ENCODE measurements at places on chromosomes 16 and 17.

DNA sequence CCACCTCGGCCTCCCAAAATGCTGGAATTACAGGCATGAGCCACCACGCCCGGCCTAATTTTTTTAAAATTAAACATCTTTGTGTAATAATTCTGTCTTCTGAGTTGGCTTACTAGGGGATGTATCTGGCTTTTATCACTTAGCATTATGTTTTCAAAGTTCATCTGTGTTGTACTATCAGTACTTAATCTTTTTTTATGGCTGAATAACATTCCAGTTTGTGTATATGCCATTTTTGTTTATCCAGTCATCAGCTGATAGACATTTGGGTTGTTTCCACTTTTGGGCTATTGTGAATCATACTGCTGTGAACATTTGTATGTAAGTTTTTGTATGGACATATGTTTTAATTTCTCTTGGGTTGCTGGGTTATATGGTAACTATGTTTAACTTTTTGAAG lies 69.0 kb downstream of the CHD9 start:
- DNase-seq: no peak

DNA sequence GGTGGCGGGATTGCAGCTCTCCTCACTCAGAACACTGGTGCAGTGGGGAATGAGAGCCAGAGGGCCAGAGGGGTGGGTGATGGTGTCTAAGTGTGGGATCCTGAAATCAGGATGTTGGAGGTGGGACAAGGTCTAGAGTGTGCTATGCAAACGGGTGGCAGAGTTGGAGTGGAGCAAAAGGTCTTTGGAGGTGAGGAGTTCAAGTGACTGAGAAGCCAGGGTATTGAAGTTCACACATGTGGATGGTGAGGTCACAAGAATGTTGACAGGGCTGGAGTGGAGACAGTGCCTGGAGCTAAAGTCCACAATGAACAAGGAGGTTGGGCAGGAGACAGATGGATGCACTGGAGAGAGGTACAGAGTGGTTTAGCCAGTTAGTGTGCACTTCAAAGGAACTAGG lies 38.3 kb upstream of the MAP3K14 start:
- no peak for DNase-seq

- DNase-seq: no peak
Measured at GRCh38 chr17:48642059-48642842, 16.1 kb upstream of the HOXB9 start.

DNA sequence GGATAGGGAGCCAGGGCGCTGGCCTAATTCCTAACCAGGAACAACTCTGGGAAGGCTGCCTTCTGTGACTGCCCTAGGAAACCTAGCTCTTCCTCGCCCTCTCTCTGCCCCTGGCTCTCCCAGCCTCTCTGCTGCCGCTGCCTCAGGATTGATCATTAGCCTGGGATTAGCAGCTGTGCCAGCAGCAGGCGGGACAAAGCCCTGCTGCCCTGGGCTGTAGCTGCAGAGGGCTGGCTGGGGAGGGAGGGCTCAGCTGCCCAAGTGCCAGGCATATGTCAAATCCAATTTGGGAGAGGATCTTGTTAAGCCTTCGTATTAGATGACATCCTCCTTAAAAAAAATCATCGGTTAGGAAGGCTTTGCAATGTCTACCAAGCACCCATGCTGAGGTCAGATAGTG lies 144.8 kb upstream of the CCL2 start:
- DNase-seq: no peak

DNA sequence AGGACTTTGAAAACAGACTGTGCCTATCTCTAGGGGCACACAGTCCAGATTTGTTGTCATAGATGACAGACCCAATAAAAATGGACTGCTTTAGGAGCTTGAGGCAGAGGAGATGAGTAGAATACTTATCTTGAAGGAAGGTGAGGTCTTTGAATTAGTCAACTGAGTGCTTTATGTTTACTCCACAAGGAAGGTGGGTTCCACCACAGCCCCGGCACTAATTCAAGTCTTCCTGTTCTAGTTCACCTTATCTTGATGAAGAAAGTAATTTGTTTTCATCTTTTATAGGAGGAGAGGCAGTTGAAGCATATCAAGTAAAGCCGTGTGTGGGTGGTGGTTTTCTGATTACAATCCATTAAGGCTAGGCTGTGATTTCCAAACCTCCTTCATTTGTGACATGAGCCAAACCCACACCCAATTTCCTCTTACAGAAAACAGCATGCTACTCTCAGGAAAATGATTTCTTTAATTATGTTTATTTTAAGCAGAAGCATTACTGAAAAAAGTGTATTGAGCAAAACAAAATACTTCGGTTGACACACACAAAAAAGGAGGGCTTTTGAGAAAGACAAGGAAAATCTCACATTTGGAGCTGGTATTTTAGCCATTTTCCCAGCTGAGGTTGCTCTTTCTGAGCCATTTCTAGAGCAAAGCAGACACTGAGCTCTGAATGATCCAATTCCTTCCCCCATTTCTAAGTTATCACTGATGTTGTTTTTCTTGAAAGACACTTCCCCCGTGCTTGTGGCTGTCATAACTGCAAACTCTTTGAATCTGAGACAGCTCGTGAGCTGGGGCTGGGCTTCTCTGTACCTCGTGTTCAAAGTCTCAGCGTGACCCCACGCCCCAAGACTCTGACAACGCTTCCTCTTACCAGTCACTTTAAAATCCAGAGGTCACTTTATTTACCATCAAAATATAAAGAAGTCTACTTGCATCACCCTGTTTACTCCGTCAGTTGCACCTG lies 35.4 kb downstream of the CDRT15 start:
- no peak for DNase-seq

DNA sequence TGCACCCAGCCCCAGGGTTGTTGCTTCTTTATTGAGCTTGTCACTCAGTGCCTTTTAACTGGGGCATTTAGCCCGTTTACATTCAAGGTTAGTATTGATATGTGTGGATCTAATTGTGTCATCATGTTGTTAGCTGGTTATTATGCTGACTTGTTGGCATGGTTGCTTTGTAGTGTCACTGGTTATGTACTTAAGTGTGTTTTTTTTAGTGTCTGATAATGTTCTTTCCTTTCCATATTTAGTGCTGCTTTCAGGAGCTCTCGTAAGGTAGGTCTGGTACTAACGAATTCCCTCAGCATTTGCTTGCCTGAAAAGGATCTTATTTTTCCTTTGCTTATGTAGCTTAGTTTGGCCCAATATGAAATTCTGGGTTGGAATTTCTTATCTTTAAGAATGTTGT lies 33.5 kb downstream of the NF1 start:
- no peak for DNase-seq

- DNase-seq: no peak
Measured at GRCh38 chr17:47993031-47993564, 22.2 kb downstream of the CDK5RAP3 start.

DNA sequence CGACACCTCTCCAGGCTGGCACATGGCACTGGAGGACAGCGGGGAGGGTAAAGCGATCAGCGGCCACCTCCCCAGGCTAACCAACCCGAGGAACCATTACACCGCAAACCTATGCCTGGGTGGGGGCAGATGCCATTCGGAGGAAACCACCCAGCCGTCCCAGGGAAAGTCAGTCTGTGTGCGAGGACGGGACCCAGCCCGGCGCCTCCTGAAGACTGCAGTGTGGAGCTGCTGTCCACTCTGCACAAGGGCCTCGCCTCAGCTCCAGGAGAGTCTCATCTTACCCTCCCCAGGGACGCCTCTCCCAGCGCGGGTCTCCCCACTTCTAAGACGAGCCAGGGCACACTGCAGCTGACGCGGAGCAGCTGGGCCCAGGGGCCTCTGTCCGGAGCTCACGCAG lies 8.0 kb downstream of the SLC38A10 start:
- DNase-seq: no peak

DNA sequence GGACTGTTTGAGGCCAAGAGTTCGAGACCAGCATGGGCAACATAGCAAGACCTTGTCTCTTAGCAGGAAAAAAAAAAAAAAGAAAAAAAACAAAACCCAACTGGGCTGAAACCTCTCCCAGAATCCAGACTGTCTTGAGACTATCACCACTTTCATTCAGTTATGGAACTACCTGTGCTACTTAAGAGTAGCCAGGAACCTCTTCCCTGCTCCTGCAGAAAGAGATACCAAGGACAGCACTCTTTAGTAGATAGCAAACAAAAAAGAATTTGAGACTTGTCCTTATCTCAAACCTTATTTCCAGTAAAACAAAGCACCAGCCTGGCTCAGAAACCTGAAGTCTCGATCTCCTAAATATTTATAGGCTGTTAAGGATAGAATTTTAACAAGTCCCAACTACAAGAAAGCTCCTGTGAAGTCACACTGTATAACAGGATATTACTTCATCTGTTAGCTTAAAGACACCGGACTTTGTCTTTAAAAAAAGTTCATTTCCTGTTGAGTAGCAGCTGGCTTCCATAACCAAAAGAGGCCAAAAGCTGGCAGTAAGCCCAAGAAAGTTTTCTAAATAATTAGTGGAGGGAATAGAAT lies 5.1 kb downstream of the CDR2 start:
- DNase-seq: no peak

DNA sequence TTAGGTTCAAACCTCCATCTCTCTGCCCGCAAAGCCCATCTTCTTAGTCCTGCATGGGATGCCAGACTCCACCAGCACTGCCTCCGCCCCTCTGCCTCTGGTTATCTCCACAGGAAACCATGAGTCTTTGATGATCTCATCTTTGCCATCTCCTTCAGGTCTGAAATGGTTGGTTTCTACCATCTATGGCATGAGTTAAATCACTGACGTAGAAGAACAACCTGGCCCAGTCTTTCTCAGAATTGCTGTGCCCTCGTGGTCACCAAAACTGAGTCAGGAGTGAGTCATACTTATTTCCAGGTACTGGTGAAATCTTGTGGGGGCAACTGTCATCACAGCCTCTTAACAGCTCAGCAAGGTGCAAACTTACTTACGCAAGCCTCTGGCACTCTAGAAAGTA lies 468.7 kb upstream of the C16orf82 start:
- DNase-seq: no peak

- no peak for DNase-seq
Measured at GRCh38 chr16:78906135-78906534, 694.4 kb downstream of the MAF start.

- DNase-seq: no peak
Measured at GRCh38 chr16:9647981-9648701, 534.1 kb downstream of the GRIN2A start.

GRCh38 chr17:27552276-27552732 lies 78.7 kb upstream of the LGALS9 start:
- DNase-seq: no peak

DNA sequence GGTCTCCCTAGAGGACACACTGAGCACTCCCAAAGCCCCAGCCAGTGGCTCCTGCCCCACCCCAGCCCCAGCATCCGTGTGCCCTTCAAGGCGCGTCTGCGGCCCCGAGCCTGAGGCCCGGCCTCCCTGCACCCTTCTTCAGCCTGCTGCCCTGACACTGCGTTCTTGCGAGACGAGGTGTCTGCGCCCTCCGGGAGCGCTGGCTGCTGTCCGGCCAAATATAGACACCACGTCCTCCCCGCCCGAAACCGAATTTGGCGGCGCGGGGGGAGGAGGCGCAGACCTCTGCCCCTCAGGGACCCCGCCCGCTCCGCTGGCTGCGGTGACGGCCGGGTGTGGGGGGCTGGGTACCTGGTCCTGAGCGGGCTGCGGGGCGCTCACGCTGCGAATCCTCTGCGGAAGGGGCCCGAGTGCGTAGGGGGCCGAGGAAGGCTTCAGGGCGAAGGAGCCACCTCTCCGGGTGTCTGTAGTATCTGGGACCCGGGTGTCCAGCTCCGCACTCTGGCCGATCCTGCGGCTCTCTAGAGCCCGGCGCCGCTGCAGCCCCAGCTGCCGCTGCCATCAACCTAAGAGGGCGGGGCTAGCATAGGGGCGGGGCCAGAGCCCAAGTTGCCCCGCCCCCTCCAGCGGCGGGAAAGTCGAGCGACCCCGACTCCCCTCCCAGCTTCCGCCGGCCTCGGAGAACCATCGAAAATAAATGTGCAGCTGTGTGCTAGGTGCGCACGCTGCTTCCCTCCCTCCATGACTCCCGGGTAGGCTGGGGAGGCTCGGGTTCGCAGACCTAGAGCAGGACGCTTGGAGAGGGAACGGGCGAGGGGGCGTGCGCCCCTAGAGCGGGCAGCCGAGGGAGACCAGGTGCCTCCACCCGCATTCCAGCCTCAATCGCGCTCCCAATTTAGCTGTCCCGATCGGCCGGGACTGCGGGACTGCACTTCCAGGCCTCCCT lies at the start of gene CORO6:
Gene CORO6 (minus strand): TSS at position 576 of the 946 bp plus-strand sequence. CDS start 1,491 bp downstream, outside the sequence.
- DNase-seq: no peak

GRCh38 chr16:20064520-20064919 lies 9.2 kb downstream of the GPR139 start:
- DNase-seq: no peak

DNA sequence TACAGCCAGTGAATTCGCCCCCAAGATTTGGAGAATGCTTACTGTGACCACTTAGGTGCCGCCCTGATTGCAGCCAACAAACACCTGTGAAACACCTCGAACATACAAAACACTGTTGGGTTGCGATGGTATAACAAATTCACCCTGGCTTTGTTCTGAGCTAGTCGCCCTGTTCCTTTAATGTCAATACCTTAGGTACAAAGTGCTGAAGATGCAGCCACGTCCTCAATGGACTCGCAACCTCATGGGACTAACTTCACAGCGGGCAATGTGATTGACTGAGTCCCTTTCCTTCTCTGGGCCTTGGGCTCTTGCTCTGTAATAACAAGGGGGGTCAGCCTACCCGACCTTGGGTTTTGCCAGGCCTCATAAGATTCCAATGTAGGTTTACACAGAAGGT lies 28.9 kb upstream of the GOSR2 start:
- DNase-seq: no peak

Measured in cortex of kidney (tissue), 1 donor.